Hematopoietic multipotent progenitor cell (in vitro differentiated cells): ENCODE measurements at places on chromosomes 1 and 21. TPM values are rescaled to one million over a fixed set of nuclear protein-coding genes. Genes with fewer than 3 reads are reported as not detected.
A peak's percentile ranks its signal among the peaks of the same experiment; 100 is the strongest.

DNA sequence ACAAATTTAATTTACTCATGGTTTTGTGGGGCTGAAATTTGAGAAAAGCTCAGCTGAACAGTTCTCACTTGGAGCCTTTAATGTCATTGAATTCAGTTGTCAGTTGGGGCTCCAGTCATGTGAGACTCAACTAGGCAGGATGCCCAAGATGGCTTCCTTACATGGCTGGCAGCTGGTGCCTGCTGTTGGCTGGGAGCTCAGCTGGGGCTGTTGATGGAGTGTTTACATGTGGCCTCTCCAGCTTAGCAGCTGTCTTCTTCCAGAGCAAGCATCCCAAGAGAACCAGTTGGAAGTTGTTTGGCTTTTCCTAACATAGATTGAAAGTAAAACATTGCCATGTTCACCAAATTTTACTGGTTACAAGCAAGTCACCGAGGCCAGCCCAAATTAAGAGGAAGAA is 81.8 kb upstream of the KCNA3 start:
- no peak for DNase-seq

GRCh38 chr1:14143777-14144176 is 443.8 kb downstream of the PRDM2 start:
- no peak for DNase-seq

GRCh38 chr1:33161061-33161681 is 20.7 kb downstream of the TRIM62 start:
- peak; percentile 64 for DNase-seq

The GNAT2 gene
- total RNA-seq: 0.27 TPM

DNA sequence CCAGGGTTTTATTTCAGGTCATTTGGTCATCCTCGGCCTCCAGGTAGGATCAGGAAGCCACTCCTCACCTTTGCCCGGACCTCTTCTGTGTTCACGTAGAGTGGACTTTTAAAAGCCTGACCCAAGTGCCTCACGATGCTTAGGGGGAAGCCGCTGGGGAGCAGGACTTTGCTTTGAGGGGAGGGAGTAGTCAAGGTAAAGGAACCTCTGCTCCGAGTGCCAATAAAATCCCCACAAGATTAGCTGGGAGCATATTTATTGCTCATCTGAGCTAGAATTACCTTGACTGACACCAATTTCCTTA is 603 bp upstream of the DHRS3 start:
- DNase-seq: no peak

The FAM72D gene
- 0.27 TPM for total RNA-seq

DNA sequence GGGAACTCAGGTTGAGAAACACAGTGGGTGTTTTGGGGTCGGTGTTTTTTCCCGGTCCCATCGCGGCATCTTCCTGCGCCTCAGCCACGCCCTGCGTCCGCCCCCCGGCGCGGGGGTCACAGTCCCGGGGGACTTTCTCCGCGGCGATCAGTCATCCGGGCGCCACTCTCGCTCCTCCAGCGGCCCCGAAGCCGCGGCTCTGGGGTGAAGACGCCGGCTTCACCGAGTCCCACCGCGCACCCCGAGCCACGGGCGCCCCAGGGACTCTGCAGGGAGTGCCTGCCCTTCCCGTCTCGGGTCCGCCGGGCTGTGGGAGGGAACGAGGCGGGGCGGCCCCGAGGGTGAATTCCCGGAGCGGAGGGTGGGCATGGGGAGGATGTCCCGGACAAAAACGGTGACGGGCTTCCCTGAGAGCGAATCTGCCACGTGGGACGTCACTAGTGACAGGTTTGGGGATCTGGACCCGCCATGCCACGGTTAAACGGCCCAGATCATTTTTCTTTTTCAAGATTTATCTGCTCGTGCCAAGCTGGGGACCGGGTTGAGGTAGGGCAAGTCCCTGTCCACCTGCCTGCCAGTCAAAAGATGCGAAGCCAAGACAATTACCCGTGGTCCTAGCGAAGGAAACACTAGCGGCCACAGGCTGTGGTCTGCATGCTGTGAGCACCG is 717 bp upstream of the BATF3 start:
- DNase-seq: peak; percentile 45

GRCh38 chr1:162046921-162047320 is 22.6 kb upstream of the NOS1AP start:
- no peak for DNase-seq

DNA sequence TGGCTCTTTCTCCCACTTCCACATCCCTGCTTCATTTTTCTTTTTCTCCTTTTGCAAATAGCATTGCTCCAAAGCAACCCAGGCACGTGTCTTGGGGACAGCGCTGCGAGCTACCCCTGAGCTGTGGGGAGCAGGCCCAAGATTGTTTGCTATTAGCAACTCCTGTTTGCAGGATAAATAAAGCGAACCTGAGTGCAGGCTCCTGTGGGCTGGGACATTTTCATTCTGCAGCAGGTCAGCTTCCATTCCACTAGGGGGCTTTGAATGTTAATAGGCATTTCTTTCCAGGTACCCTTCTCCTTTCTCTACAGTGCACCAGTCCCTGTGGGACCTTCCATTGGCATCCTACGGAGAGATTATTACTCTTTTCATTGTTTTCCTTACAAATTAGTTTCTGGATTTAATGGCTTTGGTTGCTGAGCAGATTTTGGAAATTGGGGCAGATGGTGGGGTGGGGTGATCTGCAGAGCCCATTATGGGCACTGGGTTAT is 54.0 kb downstream of the OLFML3 start:
- DNase-seq: peak; percentile 51

The GCSAML gene
- total RNA-seq: 16.4 TPM

GRCh38 chr1:12358499-12358898 is 128.7 kb downstream of the VPS13D start:
- no peak for DNase-seq

The SERTAD4 gene
- total RNA-seq: not detected

The DEDD gene
- 59.2 TPM for total RNA-seq

The CALML6 gene
- total RNA-seq: 0.27 TPM

The CFHR1 gene
- total RNA-seq: not detected

The FALEC gene
- total RNA-seq: 0.27 TPM

The LHX4 gene
- under 0.01 TPM for total RNA-seq

DNA sequence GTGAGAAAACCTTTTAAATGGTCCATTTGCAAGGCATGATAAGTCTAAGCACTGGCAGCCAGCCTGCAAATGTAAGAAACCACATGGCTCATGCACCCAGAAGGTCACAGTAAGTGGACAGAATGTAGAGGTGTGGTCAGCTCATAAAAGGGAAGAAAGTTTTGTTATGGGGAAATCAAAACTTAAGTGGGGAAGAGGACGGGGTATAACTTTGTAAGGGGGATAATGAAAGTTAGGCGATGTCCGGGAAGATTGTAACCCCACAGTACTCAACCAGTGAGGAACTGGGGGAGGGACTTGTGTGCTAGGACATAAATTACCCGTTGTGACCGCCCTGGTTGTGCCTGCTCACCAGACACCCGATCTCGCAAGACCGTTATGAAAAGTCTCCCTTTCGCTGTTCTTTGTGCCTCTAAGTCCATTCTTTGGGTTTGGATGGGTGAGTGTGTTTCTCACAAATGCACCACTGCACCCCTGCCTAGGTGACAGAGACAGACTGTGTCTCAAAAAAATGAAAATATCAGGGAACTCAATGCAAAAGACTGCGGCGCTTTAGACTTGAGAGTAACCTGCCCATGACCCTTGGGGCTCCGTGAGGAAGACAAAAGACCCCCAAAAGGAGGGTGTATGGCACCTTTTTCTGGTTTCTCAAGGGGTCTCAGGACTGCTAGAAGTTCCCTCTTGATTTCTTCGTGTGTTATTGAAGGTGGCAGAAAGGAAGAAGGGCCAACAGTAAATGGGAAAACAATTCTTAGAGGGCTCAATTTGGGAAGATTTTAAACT is 28.6 kb upstream of the ZNF496 start:
- no peak for DNase-seq

- DNase-seq: no peak
Measured at GRCh38 chr1:66239834-66240233, 294.1 kb upstream of the SGIP1 start.

The MMP23B gene
- 1.6 TPM for total RNA-seq

The AMY2A gene
- total RNA-seq: not detected

DNA sequence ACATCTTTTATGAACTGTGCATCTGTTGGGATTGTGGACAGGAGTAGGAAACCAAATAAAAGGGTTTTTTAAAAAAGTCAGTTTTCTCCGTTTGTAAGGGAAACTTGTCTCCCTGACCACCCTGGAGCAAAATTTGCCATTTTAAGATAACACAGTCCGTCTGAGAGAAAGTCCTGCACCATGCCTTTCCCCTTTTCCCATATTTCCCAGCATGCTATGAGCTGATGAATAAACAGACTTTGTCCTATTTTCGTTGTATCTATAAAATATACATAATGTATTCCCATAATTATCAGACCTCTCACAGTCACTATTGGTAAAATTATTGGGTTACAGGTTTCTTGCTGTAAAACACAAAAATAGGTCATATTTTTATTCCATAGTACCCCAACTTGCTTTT is 1.7 kb upstream of the AKT3 start:
- no peak for DNase-seq

- no peak for DNase-seq
Measured at GRCh38 chr1:25867210-25867991, 8.1 kb downstream of the PAQR7 start.

The NTRK1 gene
- total RNA-seq: 7.5 TPM

GRCh38 chr21:44057960-44058651 is 46.0 kb downstream of the TRAPPC10 start:
- DNase-seq: no peak

The CLDN17 gene
- not detected for total RNA-seq

DNA sequence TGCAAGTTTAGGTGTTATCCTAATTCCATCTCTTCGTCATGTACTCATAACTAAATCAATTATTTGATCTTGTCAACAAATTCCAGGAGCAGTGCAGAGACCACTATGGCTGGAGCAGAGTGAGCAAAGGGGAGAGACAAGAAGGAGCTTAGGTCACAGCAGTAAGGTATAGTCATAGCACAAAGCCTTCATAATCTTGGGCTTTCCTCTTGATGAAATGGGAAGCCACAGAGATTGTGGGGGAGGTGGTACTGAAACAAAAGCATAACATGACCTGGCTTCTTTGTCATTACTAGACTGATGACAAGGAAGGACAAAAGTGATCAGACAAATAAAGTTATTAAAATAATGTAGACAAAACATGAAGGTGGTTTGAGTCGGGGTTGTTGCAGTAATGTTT is 60.1 kb upstream of the PTGS2 start:
- no peak for DNase-seq

The LCE1C gene
- total RNA-seq: not detected

The FMN2 gene
- not detected for total RNA-seq

- no peak for DNase-seq
Measured at GRCh38 chr1:178354816-178355215, 141.9 kb downstream of the CLEC20A start.

GRCh38 chr21:44728716-44729115 is 17.3 kb upstream of the TSPEAR start:
- DNase-seq: no peak

The ST6GALNAC3 gene
- total RNA-seq: under 0.01 TPM

GRCh38 chr1:21143752-21144151 is 32.9 kb downstream of the EIF4G3 start:
- no peak for DNase-seq

GRCh38 chr21:41683815-41684214 is 83.0 kb downstream of the RIPK4 start:
- no peak for DNase-seq

GRCh38 chr1:2192031-2192995 is 2.3 kb downstream of the FAAP20 start:
- no peak for DNase-seq

The KRTAP10-1 gene
- not detected for total RNA-seq

- no peak for DNase-seq
Measured at GRCh38 chr21:28794371-28794851, 198.3 kb downstream of the LTN1 start.

The LCE2B gene
- total RNA-seq: not detected

DNA sequence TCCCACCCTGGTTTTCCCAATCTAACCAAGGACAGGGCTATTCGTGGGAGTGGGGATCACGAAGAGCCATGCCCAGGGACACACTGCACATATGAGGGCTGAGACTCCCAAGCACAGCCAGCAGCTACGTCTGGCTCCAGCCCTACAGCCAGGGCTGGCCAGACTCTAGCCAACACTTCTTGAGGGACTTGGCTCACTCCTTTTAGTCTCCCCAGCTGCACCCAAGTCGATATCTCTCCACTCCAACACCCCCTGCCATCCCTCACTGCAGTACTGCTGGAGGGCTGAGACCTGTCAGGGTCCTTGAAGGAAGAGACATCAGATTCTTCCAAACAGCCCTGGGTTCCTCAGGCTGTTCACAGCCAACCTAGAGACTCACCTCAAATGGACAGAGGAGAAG is 62.6 kb downstream of the CD46 start:
- no peak for DNase-seq

GRCh38 chr21:25845729-25846256 is 111.0 kb downstream of the GABPA start:
- no peak for DNase-seq

The SELENON gene
- total RNA-seq: 39.3 TPM

DNA sequence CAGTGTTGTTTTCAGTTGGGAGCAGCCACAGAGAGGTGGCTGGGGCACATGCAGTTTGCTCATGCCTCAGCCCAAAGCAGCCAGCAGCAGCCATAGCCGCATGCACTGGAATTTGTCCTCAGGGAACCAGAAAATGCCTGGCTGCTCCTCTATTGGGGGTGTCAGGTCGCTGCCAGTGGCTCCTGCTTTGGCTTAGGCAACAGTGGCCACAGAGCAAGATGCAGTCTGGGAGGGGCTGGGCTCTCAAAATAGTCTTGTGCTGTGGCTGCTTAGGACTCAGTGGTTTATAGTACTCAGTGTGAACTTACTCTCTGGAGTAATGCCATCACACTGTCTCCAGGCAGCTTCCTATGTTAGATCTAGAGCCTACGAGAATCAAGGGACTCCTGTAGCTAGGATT is 25.0 kb downstream of the CD55 start:
- no peak for DNase-seq

DNA sequence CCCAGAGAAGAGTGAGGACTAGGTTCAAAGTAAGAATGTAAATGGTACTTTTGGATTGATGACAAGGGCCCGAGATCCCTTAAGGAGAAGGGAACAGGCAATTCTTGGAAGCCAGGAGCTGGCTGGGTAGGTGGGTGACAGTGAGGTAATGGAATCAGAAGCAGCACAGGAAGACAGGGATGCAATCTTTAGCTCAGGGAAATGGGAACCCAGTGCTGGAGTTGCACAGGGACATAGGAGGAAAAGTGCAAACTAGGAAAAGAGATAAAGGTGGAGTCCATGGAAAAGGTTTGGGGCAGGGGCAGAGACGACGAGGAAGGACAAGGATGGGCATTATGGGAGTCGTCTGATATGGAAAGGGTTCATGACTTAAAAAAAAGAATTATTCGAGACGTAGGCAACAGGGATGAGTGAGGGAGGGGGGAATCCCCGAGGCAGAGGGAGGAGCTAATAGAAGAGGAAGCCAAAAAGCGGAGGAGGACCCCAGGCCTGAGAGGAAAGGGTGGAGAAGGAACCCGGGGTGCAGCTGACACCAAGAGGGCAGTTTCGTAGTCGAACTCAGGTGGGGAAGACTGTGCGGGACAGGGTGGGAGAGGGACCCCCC is 495 bp downstream of the PI4KB start:
- DNase-seq: no peak

The MAB21L3 gene
- total RNA-seq: not detected

DNA sequence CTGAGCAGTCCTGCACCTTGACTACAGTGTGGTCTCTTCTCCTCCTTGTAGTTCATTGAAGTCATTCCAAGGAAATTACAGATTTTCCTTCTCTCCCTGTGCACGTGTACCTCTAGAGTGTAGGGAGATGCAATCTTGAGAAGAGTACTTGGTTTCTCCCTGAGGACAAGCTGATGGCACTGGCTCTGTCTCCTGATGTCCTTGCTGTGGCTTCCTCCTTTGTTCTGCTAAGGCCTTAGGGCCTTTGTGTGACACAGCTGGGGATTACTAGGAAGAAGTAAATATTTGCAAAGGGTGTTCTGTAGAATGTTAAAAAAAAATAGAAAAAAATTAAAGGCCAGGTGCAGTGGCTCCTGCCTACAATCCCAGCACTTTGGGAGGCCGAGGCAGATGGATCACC is 66.2 kb upstream of the APOBEC4 start:
- no peak for DNase-seq
